ENCODE measurements at places on chromosomes 16 and 17. TPM values are rescaled to one million over a fixed set of nuclear protein-coding genes. Genes with fewer than 3 reads are reported as not detected.

CYTH1 gene
- total RNA-seq = 24.9 TPM

KNOP1 gene
- 8.9 TPM for total RNA-seq

MYCBPAP gene
- total RNA-seq = 0.77 TPM

TMEM94 gene
- 22.8 TPM for total RNA-seq

CNTNAP1 gene
- total RNA-seq = 6.7 TPM

MC1R gene
- 1.3 TPM for total RNA-seq

TEX19 gene
- total RNA-seq = not detected

USP31 gene
- total RNA-seq = 34.1 TPM

CEP112 gene
- 12.6 TPM for total RNA-seq

RASL10B gene
- 0.26 TPM for total RNA-seq

SLC35G3 gene
- not detected for total RNA-seq

MYH3 gene
- 0.52 TPM for total RNA-seq

PRAC1 gene
- not detected for total RNA-seq

CSNK2A2 gene
- total RNA-seq = 27.5 TPM

PRSS27 gene
- total RNA-seq = 0.22 TPM

MPO gene
- total RNA-seq = not detected

ARL2BP gene
- total RNA-seq = 50.2 TPM

CD300E gene
- not detected for total RNA-seq
